ENCODE measurements at places on chromosomes 13 and 19. TPM values are rescaled to one million over a fixed set of nuclear protein-coding genes. Genes with fewer than 3 reads are reported as not detected.

Gene ANKLE1
- total RNA-seq = 2.0 TPM

Gene KPNA3
- 27.8 TPM for total RNA-seq

Gene WDR18
- total RNA-seq = 25.4 TPM

DNA sequence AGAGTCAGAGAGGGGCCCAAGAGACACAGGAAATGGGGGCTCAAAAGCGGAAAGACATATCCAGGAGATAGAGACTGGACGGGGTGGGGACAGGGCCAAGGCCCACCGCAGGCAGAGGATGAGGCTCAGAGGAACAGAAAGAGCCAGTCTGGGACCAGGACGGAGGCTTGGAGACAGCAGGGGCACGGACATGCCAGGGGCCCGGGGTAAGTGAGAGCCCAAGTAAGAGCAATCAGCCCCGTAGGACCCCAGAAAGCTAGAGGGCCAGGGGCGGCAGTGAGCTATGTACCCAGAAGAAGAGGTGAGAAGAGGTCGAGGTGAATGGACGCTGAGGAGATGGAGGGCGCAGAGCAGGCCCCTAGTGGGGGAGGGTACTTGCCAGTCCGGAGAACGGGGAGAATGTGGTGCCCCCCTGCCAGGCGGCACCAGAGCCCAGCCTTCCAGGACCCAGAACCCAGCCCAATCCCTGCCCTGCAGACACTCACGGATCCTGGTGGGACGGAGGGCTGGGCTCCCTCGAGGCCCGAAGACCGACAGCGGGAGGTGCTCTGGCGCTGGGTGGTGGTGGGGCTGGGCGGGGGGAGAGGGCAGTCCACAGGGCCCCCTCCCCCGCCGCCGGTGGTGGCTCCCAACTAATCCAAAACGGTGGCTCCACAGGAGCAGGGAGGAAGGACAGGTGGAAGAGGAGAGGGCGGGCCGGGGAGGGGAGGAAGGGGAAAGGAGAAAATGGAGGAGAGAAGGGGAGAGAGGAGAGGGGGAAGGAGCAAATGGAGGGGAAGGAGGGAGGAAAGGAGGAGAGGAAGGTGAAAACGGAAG is 1.0 kb downstream of the GRIK5 start:
- H3K27ac ChIP-seq = no peak overlapping the region
- no peaks in the 10 kb centered on the region for H3K36me3 ChIP-seq
- peaks cover 10% of the 10 kb centered on the region for H3K27me3 ChIP-seq
- H3K4me1 ChIP-seq = peaks cover 8% of the 10 kb centered on the region

- peaks cover 18% of the 10 kb centered on the region for H3K36me3 ChIP-seq
- H3K27me3 ChIP-seq = no peaks in the 10 kb centered on the region
- H3K27ac ChIP-seq = peak overlapping the region; percentile 72
- H3K4me1 ChIP-seq = peaks cover 57% of the 10 kb centered on the region
- DNase-seq = peak; percentile 26
- no peak overlapping the region for H3K4me3 ChIP-seq
These were observed 36.4 kb downstream of the EPS15L1 start for GRCh38 chr19:16435238-16435917.

- no peaks in the 10 kb centered on the region for H3K36me3 ChIP-seq
- no peaks in the 10 kb centered on the region for H3K27me3 ChIP-seq
- no peak overlapping the region for H3K4me3 ChIP-seq
- peaks cover 18% of the 10 kb centered on the region for H3K4me1 ChIP-seq
- no peak for DNase-seq
These were observed 18.4 kb upstream of the RNASEH2B start for GRCh38 chr13:50891206-50891605.

DNA sequence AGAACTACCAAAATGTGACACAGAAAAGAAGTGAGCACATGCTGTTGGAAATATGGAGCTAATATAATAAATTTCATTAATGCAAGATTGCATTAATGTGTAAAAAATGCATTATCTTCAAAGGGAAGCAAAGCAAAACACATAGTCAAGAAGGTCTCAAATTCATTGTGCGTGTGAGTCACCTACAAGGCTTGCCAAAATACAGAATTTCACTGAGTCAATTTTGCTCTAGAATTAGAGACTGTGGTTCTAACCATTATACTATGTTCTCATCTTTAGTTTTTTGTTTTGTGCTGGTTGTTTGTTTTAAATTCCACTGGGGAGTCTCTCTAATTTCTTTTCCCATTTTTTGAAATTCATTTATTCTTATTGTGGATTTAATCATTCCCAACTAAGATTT is 149.8 kb upstream of the SLITRK1 start:
- H3K36me3 ChIP-seq = no peaks in the 10 kb centered on the region
- no peak for DNase-seq
- H3K27me3 ChIP-seq = no peaks in the 10 kb centered on the region
- H3K4me1 ChIP-seq = no peaks in the 10 kb centered on the region
- no peak overlapping the region for H3K27ac ChIP-seq
- H3K4me3 ChIP-seq = no peak overlapping the region

DNA sequence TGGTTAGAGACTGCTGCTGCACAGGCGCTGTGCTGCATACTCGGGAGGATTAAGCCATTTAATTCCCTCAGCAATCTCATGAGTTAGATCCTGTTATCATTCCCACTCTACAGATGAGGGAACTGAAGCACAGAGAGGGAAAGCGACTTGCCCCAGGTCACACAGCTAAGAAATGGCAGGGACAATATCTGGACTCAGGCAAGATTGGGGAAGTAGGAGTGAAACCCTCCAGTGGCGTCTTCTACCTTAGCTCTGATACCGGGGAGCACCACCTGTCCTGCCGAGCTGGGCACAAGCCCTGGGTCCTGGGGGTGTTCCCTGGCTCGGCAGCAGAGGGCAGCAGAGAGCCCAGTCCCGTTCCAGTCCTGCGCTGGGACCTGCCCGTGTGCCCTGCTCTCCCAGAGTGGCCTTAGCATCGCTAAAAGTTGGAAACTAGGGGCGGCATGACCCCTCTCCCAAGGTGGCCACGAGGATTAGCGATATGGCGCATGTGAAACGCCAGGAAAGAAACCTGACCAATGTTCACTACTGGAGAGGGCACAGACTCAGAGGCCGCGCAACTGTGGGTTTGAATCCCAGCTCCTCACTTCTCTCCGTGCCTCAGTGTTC is 20.5 kb downstream of the CYTH2 start:
- H3K4me3 ChIP-seq = no peak overlapping the region
- peak; percentile 88 for DNase-seq
- peaks cover 42% of the 10 kb centered on the region for H3K4me1 ChIP-seq
- no peaks in the 10 kb centered on the region for H3K36me3 ChIP-seq
- H3K27ac ChIP-seq = no peak overlapping the region

DNA sequence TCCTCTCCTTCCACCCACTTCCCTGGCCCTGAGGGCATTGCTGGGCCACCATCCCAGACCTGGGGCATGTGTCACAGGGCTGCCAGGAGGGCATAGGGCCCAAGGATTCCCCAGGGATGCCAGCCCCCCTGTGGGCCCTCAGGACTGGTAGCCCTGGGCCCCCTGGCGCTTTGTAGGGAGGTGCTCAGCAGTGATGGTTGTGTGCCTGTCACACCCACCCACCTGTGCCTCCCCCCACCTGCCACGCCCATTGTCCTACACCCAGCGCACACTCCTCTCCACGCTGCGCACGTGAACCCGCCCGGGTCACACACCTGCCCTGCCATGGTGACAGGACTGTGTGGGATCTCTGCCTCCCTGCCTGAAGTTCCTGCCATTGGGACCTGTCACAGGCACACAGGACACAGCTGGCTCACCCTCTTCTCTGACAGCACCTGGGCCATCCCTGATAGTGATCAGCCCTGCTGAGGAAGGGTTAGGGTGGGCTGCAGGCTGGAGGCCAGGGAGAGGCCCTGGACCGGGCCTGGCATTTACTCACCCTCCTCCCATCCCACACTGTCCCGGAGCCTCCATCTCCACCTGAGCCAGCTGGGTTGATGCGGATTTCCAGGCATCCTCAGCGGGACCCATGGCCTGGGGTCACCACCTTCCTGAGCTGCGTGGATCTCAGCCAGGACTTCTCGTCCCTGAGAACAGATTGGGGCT is 23.9 kb downstream of the WTIP start:
- no peak overlapping the region for H3K27ac ChIP-seq
- H3K4me1 ChIP-seq = peaks cover 11% of the 10 kb centered on the region
- H3K27me3 ChIP-seq = peaks cover 10% of the 10 kb centered on the region
- no peak for DNase-seq
